ENCODE measurements at places on chromosomes 5 and 9. TPM values are rescaled to one million over a fixed set of nuclear protein-coding genes. Genes with fewer than 3 reads are reported as not detected.

GRCh38 chr5:52783226-52783959 is 4.3 kb upstream of the ITGA1 start:
- peaks cover 10% of the 10 kb centered on the region for H3K27me3 ChIP-seq
- no peak overlapping the region for H3K4me3 ChIP-seq
- H3K4me1 ChIP-seq = peaks cover 13% of the 10 kb centered on the region
- no peak for DNase-seq

Gene IRGM
- total RNA-seq = 0.96 TPM

Gene MYORG
- 1.0 TPM for total RNA-seq

Gene CDK7
- total RNA-seq = 49.2 TPM

Gene CDC25C
- 5.6 TPM for total RNA-seq

DNA sequence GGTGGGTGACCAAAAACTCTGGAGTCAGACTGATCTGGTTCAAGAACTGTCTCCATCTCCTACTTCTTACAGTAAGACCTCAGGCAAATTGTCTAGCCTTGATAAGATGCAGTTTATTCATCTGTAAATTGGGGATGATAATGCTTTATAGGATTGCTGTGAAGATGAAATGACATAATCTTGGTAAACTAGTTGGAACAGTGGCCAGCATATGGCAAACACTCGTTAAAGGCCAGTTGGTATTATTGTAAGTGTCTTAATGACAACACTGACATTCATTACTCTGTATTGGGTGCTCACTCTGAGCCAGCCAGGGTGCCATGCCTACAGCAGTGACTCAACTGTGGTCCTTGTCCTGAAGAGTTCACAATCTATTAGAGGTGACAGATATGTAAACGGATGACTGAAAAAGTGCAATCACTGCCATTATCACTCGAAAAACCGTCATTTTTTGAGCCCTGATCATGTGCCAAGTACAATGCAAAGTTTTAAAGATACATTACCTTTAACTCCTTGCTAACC is 84.9 kb upstream of the HSPA9 start:
- peaks cover 80% of the 10 kb centered on the region for H3K27me3 ChIP-seq
- no peaks in the 10 kb centered on the region for H3K36me3 ChIP-seq
- no peak for DNase-seq
- H3K4me3 ChIP-seq = no peak overlapping the region
- H3K4me1 ChIP-seq = peaks cover 18% of the 10 kb centered on the region

DNA sequence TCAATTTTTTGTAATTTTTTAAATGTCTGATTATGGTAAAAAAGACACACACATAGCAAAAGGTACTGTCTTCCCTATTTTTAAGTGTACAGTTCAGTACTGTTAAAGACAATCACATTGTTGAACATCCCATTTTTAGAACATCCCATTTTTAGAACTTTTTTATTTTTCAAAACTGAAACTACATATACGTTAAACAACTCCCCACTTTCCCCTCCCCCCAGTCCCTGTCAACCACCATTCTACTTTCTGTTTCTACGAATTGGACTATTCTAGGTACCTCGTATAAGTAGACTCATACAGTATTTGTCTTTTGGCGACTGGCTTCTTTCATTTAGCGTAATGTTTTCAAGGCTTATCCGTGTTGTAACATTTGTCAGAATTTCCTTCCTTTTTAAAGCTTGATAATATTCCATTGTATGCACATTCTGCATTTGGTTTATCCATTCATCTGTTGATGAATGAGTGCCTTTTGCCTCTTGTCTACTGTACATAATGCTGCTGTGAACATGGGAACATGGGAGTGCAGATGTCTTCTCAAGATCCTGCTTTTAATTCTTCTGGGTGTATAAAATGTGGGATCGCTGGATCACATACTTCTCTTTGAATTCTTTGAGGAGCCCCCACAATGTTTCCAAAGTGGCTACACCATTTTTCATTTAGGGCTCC is 154.0 kb downstream of the PIK3R1 start:
- H3K27ac ChIP-seq = peak overlapping the region; percentile 79
- H3K36me3 ChIP-seq = peaks cover 7% of the 10 kb centered on the region
- H3K4me3 ChIP-seq = peak overlapping the region; percentile 46
- peak; percentile 48 for DNase-seq

- no peak overlapping the region for H3K27ac ChIP-seq
- no peak overlapping the region for H3K4me3 ChIP-seq
- no peaks in the 10 kb centered on the region for H3K36me3 ChIP-seq
- H3K4me1 ChIP-seq = no peaks in the 10 kb centered on the region
- DNase-seq = no peak
These were observed 70.7 kb downstream of the GCNT1 start for GRCh38 chr9:76529653-76530052.

Gene MOB3B
- total RNA-seq = 0.26 TPM

DNA sequence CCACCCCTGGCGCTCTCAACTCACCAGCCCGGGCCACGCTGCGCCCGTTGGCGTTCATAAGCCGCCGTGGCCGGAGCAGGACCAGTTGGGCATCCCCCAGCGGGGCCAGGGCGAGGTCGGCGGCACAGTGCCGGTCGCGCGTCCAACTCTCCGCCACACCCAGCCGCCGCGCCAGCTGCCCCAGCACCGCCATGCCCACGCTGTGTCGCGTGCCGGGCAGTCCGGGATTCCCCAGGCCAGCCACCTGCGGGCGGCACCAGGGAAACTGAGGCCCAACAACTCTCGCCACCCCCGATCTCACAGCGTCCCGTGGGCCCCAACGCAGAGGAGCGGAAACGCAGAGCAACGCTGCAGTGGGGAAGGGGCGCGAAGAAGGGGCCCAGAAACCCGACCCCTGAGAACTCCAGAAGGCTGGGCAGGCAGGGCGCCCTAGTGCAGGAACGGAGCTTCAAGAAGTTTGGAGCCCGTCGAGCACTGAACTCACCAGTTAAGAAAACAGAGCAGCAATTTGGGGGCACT is 453 bp downstream of the PTRH1 start:
- DNase-seq = peak; percentile 13
- H3K27me3 ChIP-seq = peaks cover 2% of the 10 kb centered on the region
- H3K4me1 ChIP-seq = peaks cover 23% of the 10 kb centered on the region
- H3K27ac ChIP-seq = peak overlapping the region; percentile 98
- peak overlapping the region; percentile 98 for H3K4me3 ChIP-seq

Gene IRX2
- total RNA-seq = not detected

- no peak overlapping the region for H3K4me3 ChIP-seq
- no peaks in the 10 kb centered on the region for H3K36me3 ChIP-seq
These were observed 185.9 kb upstream of the PANK3 start for GRCh38 chr5:168765086-168765550.
